ENCODE measurements at places on chromosomes 1 and 21. TPM values are rescaled to one million over a fixed set of nuclear protein-coding genes. Genes with fewer than 3 reads are reported as not detected.

GRCh38 chr1:244154872-244155531 lies 103.9 kb downstream of the ZBTB18 start:
- DNase-seq, result no peak

DNA sequence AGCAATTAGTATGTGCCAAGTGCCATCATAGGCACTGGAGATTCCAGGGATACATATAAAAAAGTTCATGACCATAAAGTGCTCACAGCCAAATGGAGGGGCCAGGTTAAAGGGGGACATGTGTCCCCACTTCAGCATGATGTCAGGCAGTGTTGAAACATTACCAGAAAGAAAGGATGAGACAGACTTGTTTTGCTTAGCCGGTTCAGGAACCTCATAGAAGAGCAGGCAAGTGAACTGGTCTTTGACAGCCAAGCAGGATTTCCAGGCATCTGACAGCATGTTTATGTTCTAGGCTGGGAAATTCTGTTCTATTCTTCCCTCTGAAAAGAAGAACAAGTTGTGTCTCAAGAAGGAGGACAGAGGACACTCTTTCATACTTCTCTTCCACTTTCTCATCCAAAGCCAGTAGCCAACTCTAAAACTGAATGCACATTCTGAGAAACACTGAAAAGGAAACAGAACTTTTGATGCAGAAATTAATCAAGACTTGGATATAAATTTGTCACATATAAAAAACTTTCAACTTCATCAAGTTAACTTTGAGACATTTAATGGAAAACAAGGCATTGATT lies 39.7 kb downstream of the GLUL start:
- no peak for DNase-seq

DNA sequence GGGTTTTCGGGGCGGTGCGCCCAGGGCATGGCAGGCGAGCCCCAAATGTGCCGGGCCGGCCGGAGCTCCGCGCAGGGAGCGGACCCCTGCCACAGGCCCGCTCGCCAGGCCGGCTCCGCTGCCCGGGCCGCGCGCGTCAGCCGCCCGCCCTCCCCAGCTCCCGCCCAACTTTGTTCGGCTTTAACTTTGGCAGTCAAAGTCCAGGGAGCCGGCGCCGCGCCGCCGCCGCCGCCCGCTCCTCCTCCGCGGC lies 488 bp downstream of the SLC35D1 start:
- DNase-seq, result peak; percentile 74

NHLH2 gene
- not detected for total RNA-seq

LEMD1 gene
- not detected for total RNA-seq

GRCh38 chr1:31647106-31647505 lies 2.4 kb upstream of the PEF1 start:
- no peak for DNase-seq

- no peak for DNase-seq
Observed at GRCh38 chr1:88910401-88910800, 19.0 kb upstream of the GTF2B start.

GRCh38 chr21:34198231-34199120 lies 125.1 kb downstream of the MRPS6 start:
- no peak for DNase-seq

GRCh38 chr1:162682013-162682419 lies 49.8 kb downstream of the DDR2 start:
- peak; percentile 52 for DNase-seq

DNA sequence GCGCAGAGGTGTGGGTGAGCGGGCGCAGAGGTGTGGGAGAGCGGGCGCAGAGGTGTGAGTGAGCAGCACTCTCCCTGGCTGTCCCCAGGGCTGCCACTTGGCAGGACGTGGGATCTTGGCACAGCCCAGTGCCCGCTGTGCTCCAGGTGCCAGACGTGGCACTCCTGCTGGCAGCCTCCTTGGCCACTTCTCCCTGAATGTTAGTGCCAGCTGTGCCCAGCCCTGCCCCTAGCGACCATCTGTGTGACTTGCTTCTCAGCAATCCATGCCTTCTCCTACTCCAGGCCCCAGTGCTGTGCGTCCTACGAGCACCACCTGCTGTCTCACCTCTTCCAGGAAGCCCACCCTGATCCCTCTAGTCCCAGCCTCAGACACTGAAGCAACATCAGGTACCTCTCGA lies 30.5 kb downstream of the KRTAP10-1 start:
- DNase-seq, result peak; percentile 6

DNA sequence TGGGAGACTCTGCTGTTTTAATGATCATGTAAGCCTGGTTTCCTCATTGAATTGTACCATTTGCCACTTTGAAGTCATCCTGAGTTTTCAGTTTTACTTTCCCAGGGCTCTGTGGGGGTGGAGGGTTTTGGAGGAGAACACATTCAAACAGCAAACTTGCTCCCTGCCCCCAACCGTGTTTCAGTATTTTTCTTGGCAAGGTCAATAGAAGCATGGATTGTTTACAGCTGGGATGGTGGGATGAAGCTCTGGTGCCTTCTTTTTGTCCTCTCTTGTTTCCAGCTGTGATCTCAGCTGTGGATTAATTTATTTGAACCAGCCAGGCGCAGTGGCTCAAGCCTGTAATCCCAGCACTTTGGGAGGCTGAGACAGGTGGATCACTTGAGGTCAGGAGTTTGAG lies 54.3 kb upstream of the SERBP1 start:
- DNase-seq, result no peak

RHOC gene
- total RNA-seq, result 579 TPM

GRCh38 chr1:94602316-94602715 lies 60.8 kb upstream of the F3 start:
- DNase-seq, result no peak

FAM72B gene
- total RNA-seq, result 3.4 TPM

FLG2 gene
- total RNA-seq, result not detected

- DNase-seq, result no peak
Observed at GRCh38 chr1:157600236-157600635, 2.4 kb upstream of the FCRL4 start.

CHAF1B gene
- 2.2 TPM for total RNA-seq

GRCh38 chr21:43974791-43975468 lies 37.2 kb upstream of the TRAPPC10 start:
- no peak for DNase-seq

RGS4 gene
- 9.2 TPM for total RNA-seq

ZFP69 gene
- 2.1 TPM for total RNA-seq

GRCh38 chr1:39001516-39002421 lies 10.7 kb downstream of the AKIRIN1 start:
- no peak for DNase-seq

Measured in dermis blood vessel endothelial cell (primary cell).